ENCODE measurements at places on chromosomes 16 and 17.

DNA sequence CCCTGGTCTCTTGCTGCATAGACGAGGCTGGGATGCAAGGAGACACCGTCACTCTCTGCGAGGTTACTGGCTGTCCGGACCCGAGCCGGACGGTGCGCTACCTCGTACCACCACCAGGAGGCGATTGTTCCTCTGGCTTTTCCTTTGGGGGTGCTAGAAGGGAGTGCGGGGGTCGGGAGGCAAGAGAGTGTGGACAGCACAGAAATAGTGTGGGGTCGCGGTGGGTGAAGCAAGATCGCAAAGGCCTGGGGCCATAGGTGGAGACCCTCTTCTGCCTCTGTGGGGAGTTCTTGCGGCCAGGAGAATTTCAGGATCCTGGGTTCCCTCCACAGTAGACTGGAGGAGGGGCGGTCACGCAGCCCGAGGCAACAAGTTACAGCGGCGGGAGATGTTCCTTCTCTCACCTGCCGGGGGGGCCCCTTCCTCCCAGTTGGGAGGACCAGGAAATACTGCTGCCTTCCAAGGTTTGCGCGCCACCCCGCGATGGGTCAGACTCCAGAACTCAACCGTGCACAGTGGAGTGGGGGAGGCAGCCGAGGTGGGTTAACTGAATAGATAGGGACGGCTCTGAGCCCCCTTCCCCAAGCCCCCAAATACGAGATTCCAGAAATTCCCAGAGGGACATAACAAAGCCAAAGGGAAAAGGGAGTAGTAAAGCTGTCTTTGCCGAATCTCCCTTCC is 6.9 kb downstream of the PHOSPHO1 start:
- DNase-seq: peak; percentile 68

DNA sequence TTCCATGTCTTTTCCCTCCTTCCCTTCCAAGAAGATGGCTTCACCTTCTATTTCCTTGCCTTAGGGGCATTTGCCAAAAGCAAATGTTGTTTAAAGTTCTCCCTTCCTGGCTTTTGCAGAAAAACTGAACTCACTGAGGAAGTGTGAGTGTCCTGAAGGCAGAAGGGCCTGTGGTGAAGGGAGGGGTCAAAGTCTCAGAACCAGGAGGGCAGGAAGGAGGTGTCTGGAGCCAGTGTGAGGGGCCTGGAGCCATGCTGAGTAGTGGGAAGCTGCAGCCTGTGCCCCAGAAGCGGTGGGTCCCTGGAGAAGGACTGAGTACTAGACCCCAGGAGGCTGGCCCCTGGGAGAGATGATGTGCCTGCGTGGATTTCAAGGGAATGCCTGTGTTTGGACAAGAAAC is 23.8 kb upstream of the SUPT4H1 start:
- no peak for DNase-seq

GRCh38 chr16:21302454-21302853 is 24.4 kb upstream of the CRYM start:
- no peak for DNase-seq

DNA sequence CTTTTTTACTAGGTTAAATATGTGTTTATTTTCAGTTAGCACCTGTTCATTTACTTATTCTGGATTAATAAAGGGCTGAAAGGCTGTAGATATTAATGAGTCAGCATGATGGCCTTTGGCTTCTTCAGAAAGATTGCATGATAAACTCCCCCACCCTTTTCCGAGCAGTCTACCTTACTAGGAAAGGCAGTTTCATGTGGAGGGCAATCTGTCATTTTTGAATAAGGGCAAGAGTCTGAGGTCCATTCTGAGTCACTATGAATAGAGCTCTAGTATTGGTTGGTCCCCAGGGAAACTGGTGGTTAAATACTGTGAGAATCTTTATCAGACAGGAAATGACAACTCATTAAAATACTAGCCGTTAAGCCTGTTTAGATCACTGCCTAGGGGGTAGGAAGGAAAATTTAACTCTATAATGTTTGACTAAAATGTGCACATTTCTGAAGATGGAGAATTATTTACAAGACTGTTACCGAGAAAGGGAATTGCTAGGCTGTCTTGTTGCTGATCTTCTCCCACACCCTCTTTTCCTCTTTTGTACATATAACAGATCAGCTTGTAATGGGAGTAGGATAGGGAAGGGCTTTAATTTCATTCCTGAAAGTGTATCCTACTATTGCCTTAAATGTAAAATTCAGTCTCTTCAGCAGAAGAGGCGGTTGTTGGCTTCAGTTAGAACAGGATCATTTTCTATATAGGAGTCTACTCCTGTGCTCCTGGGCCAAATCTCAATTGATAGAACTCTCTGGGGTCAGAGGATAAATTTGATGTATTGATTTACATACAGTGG is 63.3 kb downstream of the TUBD1 start:
- no peak for DNase-seq

- no peak for DNase-seq
Measured at GRCh38 chr16:3170440-3171180, 17.4 kb upstream of the OR1F1 start.

DNA sequence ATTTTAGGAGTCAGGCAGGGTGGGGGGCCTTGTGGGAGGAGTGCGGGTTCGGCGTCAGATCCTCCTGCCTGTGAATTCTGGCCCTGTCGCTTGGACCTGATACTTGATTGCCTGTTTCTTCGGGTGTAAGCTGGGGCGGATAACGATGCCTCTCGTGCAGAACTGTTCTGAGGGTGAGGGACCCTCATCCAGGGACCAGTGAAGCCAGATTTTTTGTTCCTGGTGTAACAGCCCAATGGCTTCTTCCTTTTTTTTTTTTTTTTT is 1.3 kb downstream of the TBCD start:
- no peak for DNase-seq

DNA sequence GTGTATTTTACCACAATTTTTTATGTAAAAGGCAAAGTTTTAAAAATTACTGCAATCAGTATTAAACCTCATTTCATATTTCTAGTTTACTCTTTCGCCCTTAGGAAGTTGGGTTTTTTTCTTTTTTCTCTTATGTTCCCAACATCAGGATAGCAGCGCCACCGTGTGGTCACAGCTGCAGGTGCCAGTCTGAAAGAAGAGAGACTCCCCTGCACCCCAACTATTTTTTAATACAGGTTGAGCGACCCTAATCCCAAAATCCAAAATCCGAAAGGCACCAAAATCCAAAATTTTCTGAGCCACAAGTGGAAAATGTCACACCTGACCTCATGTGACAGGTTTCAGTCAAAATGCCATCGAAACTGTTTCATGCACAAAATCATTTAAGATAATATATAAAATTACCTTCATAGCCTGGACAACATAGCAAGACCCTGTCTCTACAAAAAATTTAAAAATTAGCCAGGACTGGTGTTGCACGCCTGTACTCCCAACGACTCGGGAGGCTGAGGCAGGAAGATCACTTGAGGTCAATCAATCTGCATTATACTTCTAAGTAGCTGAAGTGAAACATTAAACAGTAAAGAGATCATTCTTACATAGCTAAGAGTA is 21.8 kb upstream of the ASGR2 start:
- DNase-seq: peak; percentile 63

GRCh38 chr17:72171703-72172667 is 51.2 kb downstream of the SOX9 start:
- DNase-seq: no peak

DNA sequence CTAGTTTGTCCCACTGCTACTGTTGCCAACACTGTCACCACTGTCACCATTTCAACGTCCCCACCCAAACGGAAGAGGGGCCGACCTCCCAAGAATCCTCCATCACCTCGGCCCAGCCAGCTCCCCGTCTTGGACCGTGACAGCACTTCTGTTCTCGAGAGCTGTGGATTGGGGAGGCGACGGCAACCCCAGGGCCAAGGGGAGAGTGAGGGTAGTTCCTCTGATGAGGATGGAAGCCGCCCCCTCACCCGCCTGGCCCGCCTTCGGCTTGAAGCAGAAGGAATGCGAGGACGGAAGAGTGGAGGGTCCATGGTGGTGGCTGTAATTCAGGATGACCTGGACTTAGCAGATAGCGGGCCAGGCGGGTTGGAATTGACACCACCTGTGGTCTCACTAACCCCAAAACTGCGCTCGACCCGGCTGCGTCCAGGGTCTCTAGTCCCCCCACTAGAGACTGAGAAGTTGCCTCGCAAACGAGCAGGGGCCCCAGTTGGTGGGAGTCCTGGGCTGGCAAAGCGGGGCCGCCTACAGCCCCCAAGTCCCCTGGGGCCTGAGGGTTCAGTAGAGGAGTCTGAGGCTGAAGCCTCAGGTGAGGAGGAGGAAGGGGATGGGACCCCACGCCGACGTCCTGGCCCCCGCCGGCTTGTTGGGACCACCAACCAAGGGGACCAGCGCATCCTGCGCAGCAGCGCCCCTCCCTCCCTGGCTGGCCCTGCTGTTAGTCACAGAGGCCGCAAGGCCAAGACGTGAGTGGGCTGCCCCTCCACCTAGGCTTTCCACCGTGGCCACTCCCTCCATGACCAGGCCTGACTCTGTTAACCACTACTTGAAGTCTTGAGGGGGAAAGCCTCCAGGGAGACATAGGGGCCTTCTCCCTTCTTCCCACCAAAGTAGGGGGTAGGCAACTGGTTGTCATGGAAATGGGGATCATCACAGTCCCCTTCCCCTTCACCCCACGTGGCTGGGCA is 9.0 kb upstream of the PHKG2 start:
- DNase-seq: no peak

- DNase-seq: no peak
Measured at GRCh38 chr17:37019117-37019740, 70.5 kb downstream of the AATF start.

Data from right kidney (tissue), 9 donors.